Naive thymus-derived CD8-positive, alpha-beta T cell (primary cell): ENCODE measurements at places on chromosomes 7 and 10. TPM values are rescaled to one million over a fixed set of nuclear protein-coding genes. Genes with fewer than 3 reads are reported as not detected.

FZD1 gene
- total RNA-seq = not detected

DNA sequence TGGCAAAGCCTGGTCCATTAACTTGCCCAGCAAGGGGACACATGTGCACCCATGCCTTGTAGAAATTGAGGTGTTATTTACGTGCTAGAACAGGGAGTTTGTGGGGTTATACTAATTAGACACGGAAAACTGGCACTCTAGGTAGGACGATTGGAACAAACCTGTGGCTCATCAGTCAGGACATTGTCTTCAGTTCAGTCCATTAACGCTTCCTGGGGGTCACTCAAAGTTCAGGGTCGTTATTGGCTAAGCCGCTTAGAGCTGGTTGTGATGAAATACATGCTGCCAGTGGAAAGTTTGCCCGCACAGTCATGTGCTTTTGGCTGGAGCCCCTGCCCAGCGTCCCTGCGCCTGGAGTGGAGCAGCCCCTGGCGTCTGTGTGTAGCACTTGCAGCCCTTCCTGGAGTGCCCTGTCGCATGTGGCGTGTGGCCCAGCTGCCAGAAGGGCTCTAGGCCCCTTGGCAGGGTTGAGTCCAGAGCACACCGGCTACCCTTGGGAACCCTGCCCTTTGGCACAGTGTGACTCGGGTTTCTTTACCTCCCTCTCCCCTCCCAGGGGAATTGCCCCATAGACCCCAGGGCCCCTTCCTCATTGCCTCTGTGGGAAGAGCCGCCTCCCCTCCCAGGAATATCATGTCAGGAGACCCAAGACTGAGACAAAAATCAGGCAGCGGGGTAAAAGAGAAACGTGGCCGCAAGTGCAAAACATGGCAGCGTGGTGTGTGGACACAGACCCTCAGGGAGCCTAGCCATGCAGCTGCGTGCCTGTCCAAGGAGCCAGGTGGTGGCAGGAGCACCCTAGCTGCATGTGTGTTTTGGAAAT lies 9.8 kb downstream of the ZNF775 start:
- no peak overlapping the region for H3K27ac ChIP-seq
- H3K27me3 ChIP-seq = no peaks in the 10 kb centered on the region
- no peak overlapping the region for H3K4me3 ChIP-seq
- peaks cover 1% of the 10 kb centered on the region for H3K4me1 ChIP-seq

- H3K36me3 ChIP-seq = peaks cover 62% of the 10 kb centered on the region
- H3K27ac ChIP-seq = no peak overlapping the region
- no peaks in the 10 kb centered on the region for H3K4me1 ChIP-seq
- no peak overlapping the region for H3K4me3 ChIP-seq
Measured at GRCh38 chr7:24812305-24812945, 55.2 kb upstream of the GSDME start.

DNA sequence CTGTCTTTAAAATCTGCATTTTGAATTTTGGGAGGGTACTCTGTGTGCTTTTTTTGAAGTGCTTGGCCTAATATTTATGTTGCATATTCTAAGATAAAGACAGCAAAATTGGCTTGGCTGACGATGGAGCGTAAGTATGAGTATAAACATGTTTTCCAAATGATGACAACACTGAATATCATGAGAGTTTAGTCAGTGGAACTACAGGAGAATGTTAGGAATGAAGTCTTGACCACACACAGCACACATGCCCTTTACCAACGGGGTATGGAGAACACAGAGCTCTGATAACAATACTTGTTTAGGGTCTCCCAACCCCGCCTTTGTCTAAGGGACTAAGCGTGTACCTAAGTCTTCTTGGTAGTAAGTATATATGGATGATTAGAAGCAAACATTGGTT lies 253.9 kb upstream of the FZD8 start:
- no peak overlapping the region for H3K4me3 ChIP-seq
- no peaks in the 10 kb centered on the region for H3K4me1 ChIP-seq
- no peaks in the 10 kb centered on the region for H3K36me3 ChIP-seq

STOX1 gene
- total RNA-seq = 0.47 TPM

DNA sequence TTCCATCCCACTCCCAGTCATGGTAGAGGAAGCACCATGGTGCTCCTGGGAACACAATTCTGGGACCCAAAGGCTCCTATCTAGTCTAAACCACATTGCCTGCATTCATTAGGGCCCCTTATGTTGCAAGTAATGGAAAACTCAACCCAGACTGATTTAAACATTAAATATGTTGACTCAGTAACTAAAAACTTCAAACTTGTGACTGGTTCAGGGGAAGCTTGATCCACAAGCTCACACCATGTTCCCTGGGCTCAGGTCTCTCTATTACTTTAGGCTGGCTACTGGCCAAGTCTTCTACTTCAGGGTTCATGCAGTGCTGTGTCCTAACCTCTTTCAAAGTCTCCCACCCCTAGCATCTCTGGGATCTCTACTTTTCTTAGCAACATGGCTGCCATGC lies 13.1 kb downstream of the WNT16 start:
- H3K27ac ChIP-seq = no peak overlapping the region
- H3K4me1 ChIP-seq = no peaks in the 10 kb centered on the region
- H3K4me3 ChIP-seq = no peak overlapping the region
- H3K27me3 ChIP-seq = no peaks in the 10 kb centered on the region
- H3K36me3 ChIP-seq = peaks cover 11% of the 10 kb centered on the region

DNA sequence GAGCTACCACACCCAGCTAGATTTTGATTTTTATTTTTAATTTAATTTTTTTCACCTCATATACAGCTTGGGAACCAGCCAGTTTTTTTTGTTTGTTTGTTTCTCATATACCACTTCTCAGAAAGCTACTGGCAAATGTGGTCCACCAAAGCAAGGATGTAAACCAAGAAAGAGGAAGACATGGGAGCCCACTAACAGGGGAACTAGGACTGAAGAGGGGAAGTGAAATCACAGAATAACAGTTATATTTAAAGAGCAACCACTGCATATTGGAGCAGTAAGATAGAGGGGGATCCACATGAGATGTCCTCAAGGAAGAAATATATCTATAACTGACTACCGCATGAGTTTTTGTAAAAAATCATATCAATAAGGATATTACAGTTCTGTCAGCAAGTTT lies 10.5 kb downstream of the CPVL start:
- no peaks in the 10 kb centered on the region for H3K4me1 ChIP-seq
- H3K27ac ChIP-seq = no peak overlapping the region
- H3K36me3 ChIP-seq = no peaks in the 10 kb centered on the region
- peaks cover 10% of the 10 kb centered on the region for H3K27me3 ChIP-seq
- no peak for DNase-seq
- no peak overlapping the region for H3K4me3 ChIP-seq
